Stimulated activated CD4-positive, alpha-beta T cell treated with anti-CD3 and anti-CD28 coated beads, Interleukin-1b, Interleukin-23, amount 100 ng/mL, for 1 hour (primary cell): ENCODE measurements at places on chromosomes 6 and 20.

DNA sequence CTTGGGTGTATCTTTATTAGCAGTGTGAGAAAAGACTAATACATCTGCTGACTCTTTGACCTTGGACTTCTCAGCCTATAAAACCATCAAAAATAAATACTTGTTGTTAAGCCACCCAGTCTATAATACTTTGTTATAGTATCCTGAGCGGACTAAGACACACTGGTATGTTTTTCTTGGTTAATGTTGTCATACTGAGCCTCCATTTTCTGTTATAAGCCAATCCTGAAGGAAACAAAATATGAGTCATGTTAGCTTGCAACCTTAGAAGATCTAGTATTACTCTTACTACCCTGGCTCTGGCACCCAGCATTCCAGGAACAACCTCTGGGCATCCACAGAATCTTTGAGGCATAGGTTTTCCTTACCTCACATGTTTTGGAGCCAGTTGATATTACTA, 307.2 kb downstream of the FRK start:
- DNase-seq: no peak

- DNase-seq: no peak
Observed at GRCh38 chr20:43916881-43917371, 2.3 kb downstream of the TOX2 start.

DNA sequence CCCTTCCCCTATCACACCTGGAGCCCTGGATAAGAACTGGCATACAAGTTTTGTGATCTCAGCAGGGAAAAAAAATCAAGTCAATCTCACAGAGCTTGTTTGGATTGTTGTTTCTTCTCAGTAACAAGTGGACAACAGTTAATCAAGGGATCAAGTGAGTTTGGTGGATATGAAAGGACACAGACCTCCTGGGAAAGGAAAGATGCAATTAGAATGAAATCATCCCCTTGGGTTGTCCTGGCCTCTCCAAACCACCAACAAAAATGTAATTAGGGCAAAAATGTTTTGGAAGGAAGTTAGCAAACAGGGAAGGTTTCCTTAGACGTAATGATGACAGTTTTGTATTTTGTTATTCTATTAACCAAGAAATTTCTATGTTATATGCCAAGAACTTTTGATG, 99.1 kb upstream of the PRDM1 start:
- DNase-seq: no peak

DNA sequence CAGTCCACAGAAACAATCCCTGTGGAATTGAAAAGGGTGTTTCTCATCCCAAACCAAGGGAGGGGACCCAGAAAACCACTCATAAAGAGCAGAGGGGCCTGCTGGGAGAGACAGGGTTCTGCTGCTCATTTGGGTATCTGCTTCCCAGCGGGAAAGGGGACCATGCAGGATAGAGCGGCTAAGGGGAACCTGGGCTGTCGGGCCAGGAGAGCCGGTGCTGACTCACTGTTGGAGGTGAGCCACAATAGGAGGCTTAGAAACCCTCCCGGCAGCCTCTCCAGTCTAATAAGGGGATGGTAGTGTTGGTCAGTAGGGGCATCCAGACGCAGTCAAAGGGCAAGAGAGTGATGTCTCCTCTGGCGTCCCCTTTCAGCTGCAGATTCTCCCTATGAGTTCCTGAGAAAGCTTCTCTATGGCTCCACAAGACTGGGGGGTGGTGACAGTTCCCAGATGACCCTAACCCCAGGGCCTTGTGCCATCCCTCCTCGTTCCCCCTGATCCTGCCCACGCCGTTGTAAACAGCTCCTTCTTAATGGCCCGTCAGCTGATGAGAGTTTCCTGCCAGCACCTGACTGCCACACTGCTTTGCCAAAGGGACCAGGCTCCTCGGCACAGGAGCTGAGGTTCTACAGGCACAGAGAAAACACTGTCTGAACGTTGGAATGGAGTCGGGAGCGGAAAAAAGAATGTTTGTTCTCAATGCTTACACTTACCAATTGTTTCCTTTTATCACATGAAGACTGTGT, 646.1 kb upstream of the DEFB115 start:
- no peak for DNase-seq
